Left forelimb (tissue), 1 donor: ENCODE measurements at places on chromosomes 12 and 14.

DNA sequence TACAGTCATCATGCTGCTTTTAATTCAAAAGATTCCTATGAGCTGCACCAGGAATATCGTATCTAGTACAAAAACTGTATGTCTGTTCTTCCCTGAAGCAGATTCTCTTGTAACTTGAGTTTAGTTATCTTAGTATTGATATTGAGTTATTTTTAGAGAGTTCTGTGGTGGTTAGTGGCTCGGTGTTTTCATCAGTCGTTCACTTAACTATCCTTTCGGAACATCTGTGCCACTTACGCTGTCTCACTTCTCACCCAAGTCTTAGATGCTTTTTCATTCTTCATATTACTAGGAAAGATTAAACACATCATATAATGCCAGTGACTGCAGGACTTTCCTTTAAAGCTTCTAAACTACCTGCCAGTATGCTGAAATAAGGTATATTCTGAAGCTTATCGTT lies 251.0 kb downstream of the FBXL14 start:
- DNase-seq = no peak

DNA sequence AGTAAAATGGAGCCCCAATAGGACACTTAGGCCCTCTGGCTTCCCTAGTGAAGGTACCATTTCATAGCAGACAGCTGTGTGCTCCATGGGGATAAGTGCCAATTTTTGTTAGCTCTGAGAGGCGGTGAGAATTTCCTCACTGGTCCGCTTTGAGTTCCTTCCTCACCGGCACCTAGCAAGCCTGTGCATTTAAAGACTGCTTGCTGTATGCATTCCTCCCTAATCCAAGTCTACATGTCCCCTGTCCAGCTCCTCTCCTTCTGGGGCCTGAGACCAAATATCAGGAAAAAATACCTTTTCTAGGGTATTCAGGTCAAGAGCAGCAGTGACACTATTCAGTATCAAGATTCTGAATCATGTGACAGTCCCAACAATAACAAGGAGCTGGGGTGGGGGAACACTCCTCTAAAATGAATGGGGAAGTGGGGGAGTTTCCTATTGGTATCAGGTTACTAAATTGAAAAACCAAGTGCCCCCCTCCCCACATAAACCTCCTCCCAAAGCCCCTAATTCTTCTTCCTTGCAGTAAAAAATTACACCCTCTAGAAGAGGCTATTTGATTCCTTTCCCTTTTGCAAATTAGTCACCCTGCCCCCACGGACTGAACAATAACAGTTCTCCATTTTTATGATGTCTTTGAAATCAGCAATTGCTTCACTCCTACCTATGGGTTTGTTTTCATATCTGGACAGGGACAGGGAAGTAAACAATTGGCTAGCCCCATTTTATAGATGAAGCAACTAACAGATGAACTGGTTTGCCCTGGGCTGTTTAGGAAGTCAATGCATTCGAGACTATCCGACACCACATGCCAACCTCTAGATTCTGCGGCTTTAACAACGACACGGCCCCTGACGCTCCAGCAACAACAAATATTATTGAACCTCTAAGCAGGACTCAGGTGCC lies 28.9 kb downstream of the BCL11B start:
- DNase-seq = no peak

DNA sequence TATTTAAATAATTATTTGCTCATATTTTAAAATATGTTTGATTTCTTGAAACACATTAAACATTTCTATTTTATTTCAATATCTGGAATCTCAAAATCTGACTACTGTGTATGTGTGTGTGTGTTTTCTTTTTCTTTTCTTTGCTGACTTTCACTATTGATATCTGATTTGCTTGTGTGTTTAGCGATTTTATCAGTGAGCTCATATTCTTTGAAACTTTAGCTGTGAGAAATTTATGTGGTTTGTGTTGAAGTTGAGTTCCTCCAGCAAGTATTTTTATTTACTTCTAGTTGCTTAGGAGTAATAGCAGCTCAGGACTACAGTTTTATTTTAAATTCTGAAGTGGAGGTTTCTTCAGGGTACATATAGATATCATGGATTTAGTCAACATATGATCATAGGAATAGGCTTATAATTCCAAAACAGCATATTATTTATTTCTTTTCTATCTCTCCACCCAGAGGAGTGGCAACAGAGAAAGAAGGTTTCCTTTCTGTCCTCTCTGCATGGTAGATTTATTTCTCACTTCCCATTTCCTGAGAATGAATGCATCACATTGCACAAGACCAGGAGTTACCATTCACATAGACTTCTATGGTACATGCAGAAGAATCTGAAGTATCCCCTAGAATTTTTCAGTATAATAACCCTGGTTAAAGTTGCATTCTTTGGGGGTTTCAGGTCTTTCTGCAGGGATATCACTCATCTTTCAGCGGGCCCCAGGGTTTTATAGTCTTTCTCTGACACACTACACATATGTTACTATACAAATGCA lies 60.5 kb downstream of the PTPRQ start:
- no peak for DNase-seq

GRCh38 chr12:50733706-50734105 lies 30.2 kb upstream of the ATF1 start:
- no peak for DNase-seq

- DNase-seq = peak; percentile 82
Observed at GRCh38 chr12:6534945-6535696, 804 bp downstream of the GAPDH start.

GRCh38 chr14:68936980-68937379 lies 42.1 kb downstream of the ACTN1 start:
- no peak for DNase-seq

GRCh38 chr12:23771240-23771949 lies 178.1 kb downstream of the SOX5 start:
- peak; percentile 62 for DNase-seq

- DNase-seq = no peak
Observed at GRCh38 chr14:55771242-55771981, 191.4 kb downstream of the KTN1 start.

GRCh38 chr14:76467711-76468155 lies 91.8 kb downstream of the ESRRB start:
- DNase-seq = peak; percentile 73

DNA sequence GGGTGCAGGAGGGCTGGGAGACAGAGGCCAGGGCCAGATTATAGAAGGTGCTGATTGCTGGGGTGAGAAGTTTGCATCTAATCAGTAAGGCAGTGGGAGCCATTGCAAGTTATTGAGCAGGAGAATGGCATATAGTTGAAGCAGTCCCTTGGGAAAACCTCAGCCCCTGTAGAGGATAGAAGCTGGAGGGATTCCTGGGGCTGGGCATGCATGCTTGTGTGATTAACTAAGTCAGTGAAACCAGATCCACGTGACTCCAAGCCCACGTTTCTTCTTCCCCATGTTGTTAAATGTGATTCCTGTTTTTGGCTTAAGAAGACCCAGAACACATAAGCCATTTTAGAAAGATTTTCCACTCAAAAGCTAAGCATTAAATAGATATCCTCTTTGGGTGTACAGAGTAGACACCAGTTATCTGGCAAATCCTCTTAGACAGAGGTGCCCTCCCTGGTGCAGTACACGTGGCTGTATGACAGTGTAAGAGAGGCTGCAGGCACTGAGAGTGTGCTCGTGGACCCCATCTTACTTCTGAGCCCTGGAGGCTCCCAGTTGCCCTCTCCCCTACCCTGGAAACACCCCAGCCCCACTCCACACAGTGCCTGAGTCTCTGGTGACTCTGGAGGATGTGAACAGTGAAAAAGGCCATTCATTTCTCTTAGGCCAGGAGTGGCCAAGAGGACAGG lies 3.2 kb downstream of the C14orf132 start:
- DNase-seq = no peak

DNA sequence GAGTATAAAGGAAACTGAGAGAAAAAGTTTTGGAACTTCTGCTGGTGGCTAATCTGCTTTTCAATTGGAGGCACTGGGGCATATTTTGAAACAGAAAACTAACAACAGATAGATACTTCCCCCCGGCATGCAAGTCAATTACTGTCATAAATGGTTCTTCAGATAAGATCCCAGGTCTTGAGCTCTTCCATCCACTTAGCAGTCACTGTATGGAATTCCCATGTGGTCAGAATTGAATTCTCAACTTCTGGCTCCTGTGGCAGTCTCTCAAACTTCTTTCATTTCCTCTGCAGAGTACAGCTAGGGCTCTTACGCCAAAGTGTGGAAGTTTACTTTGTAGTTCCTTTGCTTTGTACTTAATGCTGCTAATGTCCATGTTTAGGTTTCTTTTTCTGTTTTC lies 452.2 kb downstream of the IPO8 start:
- DNase-seq = no peak

DNA sequence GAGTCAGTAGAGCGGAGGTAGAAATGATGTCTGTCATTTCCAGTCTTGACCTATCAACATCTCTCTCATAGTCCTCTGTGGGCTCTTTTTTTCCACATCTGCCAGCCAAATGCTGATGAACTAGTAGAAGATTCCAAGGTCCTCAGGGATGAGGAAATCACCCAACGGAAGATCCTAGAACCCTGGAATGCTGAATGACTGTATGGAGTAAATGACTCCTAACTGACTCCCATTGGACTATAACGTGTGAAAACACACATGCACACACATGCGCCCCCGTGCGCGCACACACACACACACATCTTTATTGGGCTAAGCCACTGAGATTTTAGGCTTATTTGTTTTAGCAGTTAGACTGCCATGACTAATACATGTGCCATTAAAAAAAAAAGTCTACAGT lies 159.2 kb downstream of the MYRFL start:
- DNase-seq = no peak
